ENCODE measurements at places on chromosomes 12 and 14.
A peak's percentile ranks its signal among the peaks of the same experiment; 100 is the strongest.

DNA sequence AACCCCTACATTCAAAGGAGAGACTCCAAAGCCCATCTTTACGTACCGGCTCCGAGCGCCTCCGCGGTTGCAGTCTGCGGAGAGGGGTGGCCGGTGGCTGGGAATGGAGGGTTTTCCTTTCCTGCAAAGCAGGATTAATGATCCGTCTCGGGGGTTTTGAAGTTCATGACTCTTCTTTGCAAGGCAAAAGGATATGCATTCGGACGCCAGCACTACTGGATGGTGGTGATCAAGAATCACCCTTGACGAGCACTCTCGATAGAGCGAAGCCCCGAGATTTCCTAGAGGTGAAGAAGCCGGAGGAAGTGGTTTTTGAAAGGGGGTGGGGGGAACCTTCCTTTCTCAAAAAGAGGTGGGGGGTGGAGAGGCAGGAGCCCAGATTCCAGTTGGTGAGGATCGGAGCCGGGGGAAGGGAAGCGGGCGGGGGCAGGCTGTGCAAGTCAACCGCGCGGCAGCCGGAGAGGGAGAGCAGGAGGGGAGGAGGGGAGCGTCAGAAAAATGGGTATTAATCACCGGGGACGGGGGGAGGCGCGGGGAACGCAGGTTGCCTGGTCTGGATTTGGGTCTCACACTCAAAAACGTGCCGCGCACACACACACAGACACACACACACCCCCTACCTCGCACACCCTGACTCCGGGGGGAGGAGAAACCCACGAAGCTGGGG is at the start of gene GRIN2B:
TSS of gene GRIN2B (minus strand) at position 307 of the 667 bp plus-strand sequence. CDS start 115,394 bp downstream, outside the sequence.
- no peaks in the 10 kb centered on the region for H3K36me3 ChIP-seq
- H3K4me1 ChIP-seq: peaks cover 9% of the 10 kb centered on the region

DNA sequence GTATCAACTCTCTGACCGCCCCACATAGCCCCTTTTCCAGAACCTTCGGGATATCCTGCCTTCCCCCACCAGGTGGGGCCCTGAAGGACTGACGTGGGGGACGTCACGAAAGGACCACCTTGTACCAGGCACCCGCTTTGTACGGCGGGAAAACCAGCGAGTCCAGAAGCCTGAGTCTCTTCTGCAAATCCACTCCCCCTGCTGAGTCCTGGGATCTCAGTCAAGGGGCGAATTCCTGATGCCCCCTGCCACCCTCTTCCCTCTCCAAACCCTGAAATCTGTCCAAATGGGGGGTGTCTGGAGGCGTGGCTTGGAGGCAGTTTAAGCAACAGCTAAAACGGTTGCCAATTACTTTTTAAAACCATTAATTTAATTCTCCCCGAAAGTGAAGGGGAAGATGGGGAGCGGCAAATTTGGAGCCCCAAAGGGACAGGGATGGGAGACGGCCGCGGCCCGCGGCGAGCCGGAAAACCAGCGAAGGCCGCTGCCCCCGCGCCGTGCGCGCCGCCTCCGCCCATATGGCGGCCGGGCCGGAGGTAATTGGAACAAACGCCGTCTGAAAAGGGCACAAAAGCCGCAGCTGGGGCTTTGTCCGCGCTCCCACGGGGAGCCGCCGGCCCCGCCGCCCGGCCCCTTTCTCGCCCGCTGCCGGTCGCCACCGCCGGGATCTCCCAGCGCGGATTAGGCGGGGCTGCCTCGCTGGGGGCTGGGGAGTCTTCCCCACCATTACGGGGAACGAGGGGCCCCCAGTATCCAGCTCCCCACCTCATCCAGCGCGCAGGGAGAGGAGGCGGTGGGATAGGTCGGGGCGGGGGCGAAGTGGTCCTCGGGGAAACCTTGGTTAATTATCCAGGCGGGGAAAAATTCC is 6.6 kb downstream of the LHX5 start:
- no peak overlapping the region for H3K4me3 ChIP-seq
- H3K27ac ChIP-seq: no peak overlapping the region
- H3K27me3 ChIP-seq: peaks cover 66% of the 10 kb centered on the region
- peaks cover 15% of the 10 kb centered on the region for H3K4me1 ChIP-seq
- DNase-seq: no peak

- DNase-seq: no peak
- H3K27ac ChIP-seq: no peak overlapping the region
- H3K36me3 ChIP-seq: peaks cover 3% of the 10 kb centered on the region
- H3K4me3 ChIP-seq: no peak overlapping the region
- H3K27me3 ChIP-seq: no peaks in the 10 kb centered on the region
Observed at GRCh38 chr14:20247646-20248246, 8.7 kb downstream of the OR11H4 start.

GRCh38 chr12:43816168-43816567 is 10.1 kb upstream of the TWF1 start:
- peaks cover 1% of the 10 kb centered on the region for H3K27me3 ChIP-seq
- H3K4me1 ChIP-seq: peaks cover 10% of the 10 kb centered on the region
- DNase-seq: peak; percentile 8
- no peak overlapping the region for H3K4me3 ChIP-seq
- H3K27ac ChIP-seq: no peak overlapping the region

GRCh38 chr12:50197297-50197727 is 30.1 kb upstream of the CERS5 start:
- H3K36me3 ChIP-seq: peaks cover 29% of the 10 kb centered on the region
- no peak for DNase-seq
- no peak overlapping the region for H3K27ac ChIP-seq
- no peak overlapping the region for H3K4me3 ChIP-seq

DNA sequence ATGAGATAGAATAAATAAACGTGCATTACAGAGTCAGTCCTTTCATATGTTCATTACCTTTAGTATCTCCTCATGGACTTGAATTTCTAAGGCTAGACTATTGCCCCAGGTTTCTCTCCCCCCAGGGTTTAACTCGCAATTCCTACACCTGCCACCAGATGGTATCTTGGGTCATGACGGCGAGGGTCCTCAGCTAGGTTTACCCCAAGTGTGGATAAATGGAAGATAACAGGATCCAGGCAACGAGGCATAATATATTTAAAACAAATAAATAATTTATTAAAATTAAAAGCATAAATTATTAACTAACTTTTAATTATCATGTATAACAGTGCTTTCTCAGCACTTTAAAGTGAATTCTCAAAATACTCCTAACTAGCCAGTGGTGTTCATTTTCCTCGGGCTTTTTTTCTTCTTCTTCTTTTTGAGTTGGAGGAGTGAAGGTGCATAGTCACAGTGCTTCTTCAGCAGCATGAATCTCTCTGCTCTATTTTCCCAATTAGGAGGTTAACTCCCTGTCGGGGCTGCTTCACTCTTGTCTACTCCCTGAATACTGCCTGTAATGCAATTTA is 243.5 kb upstream of the CAND1 start:
- H3K27me3 ChIP-seq: peaks cover 10% of the 10 kb centered on the region
- H3K4me1 ChIP-seq: no peaks in the 10 kb centered on the region
- no peak overlapping the region for H3K27ac ChIP-seq
- H3K36me3 ChIP-seq: no peaks in the 10 kb centered on the region

GRCh38 chr14:88030079-88030478 is 25.1 kb downstream of the GPR65 start:
- peaks cover 5% of the 10 kb centered on the region for H3K36me3 ChIP-seq
- no peaks in the 10 kb centered on the region for H3K27me3 ChIP-seq
- H3K4me1 ChIP-seq: peaks cover 53% of the 10 kb centered on the region

- H3K36me3 ChIP-seq: peaks cover 39% of the 10 kb centered on the region
- peaks cover 21% of the 10 kb centered on the region for H3K4me1 ChIP-seq
- no peak overlapping the region for H3K4me3 ChIP-seq
- DNase-seq: no peak
Observed at GRCh38 chr12:14921218-14921617, 17.1 kb downstream of the ERP27 start.

DNA sequence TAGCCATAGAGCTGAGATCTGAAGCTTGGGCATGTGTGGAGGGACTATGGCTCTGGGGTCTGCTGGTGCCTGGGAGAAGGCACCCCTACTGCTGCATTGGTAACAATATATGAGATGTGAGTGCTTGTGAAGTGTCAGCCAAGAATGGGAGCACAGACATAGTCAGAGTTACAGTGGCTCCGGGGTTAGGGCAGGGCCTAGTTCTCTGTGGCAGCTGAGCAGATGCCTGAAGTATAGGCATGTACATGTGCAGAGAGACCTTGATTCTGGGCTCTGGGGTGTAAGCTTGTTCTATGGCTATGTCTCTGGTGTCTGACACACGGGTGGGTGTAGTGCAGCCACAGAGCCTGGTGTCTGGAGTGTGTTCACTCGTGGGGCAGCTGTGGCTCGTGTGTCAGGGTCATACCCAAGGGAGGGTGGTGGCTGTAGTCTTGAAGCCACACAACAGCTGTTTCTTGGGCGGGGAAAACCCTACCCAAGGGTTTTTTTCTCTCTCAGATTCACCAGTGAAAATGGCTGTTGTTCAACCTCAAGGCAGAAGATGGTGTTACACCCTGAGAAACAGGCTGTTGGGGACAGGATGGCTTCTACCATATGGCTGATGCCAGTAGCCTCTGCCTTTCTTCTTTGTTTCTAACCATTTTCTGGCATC is 11.9 kb upstream of the TCL1A start:
- no peak overlapping the region for H3K4me3 ChIP-seq
- no peak for DNase-seq
- H3K4me1 ChIP-seq: no peaks in the 10 kb centered on the region
- H3K36me3 ChIP-seq: no peaks in the 10 kb centered on the region

GRCh38 chr12:12315838-12316237 is 34.2 kb downstream of the MANSC1 start:
- H3K36me3 ChIP-seq: no peaks in the 10 kb centered on the region
- H3K27ac ChIP-seq: no peak overlapping the region
- peaks cover 3% of the 10 kb centered on the region for H3K4me1 ChIP-seq

- H3K4me1 ChIP-seq: no peaks in the 10 kb centered on the region
- H3K4me3 ChIP-seq: no peak overlapping the region
- no peak for DNase-seq
- no peak overlapping the region for H3K27ac ChIP-seq
- no peaks in the 10 kb centered on the region for H3K36me3 ChIP-seq
- no peaks in the 10 kb centered on the region for H3K27me3 ChIP-seq
Observed at GRCh38 chr14:51487848-51488247, 163.9 kb upstream of the FRMD6 start.

- peaks cover 83% of the 10 kb centered on the region for H3K4me1 ChIP-seq
- H3K4me3 ChIP-seq: no peak overlapping the region
- H3K36me3 ChIP-seq: peaks cover 57% of the 10 kb centered on the region
- peak overlapping the region; percentile 79 for H3K27ac ChIP-seq
Observed at GRCh38 chr14:101827286-101827685, 65.8 kb downstream of the PPP2R5C start.

DNA sequence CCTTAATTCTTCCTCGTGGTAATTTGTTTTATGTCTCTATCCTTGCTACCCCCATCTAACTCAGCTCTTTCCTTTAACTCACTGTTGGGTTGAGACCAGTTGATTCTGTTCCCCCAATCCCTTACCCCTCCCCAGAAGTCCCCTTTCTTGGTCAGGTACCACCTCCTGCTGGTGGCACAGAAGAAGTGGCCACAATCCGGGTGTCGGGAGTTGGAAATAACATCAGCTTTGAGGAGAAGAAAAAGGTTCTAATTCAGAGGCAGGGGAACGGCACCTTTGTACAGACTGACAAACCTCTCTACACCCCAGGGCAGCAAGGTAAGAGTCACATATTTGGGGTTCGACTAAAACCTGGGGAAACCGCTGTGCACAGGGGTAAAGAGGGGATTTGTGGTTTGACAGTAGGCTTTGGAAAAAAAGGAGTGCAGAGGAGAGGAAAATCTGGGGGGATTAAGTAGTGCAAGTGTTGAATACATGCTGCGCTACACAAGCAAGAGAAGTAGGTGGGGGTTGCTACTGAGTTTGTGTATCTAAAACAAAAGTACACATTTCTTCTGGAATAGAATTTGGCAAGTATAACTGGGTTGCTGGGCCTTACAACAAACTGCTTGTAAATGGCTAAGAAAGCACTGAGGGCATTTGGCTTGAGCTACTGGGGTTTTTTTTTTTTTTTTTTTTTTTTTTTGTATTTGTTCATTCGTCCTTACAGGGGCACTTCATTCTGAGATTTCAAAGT is 1.3 kb downstream of the A2ML1 start:
- peaks cover 4% of the 10 kb centered on the region for H3K4me1 ChIP-seq
- no peak overlapping the region for H3K4me3 ChIP-seq
- DNase-seq: peak; percentile 3
- no peaks in the 10 kb centered on the region for H3K36me3 ChIP-seq

DNA sequence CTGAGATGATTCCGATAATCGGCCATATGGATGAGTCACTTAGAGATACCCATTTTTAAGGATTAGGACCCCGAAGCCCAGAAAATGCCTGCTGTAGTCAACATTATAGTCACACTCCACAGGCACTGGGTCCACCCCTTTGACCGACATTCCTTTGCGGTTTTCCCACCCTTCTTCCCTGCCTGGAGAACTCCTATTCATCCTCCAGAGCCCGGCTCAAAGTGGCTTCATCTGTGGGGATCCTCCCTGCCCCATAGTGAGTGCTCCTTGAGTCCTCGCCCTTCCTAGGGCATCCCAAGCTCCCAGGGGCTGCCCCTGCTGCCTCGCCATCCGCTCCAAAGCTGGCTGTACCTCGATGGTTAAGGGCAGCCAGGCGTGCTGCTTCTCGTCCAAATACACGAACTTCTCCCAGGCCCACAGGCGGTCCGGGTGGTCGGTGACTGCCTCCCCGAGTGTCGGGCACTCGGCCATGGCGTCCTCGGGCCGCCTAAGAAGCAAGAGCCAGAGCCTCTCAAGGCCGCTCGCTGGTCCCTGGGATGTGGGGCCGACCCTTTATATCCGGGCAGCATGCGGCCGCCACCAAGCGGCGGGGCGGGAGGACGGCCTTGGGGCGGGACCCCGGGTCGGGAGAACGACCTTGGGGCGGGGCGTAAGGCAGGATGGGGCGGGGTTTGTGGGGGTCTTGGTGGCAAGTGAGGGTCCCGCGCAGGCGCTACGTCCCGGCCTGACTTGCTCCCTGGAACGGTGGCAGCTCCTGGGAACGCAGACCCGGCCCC is at the start of gene TCL1A:
TSS of gene TCL1A (minus strand) at position 530 of the 776 bp plus-strand sequence. CDS start at position 471, 59 bp downstream.
- H3K27ac ChIP-seq: no peak within 1 kb of the TSS
- no peak within 1 kb of the TSS for H3K4me3 ChIP-seq
- H3K4me1 ChIP-seq: no peaks in the 10 kb centered on the region
- DNase-seq: no peak
- H3K27me3 ChIP-seq: peaks cover 16% of the 10 kb centered on the region
- no peaks in the 10 kb centered on the region for H3K36me3 ChIP-seq

- H3K4me3 ChIP-seq: no peak overlapping the region
- H3K4me1 ChIP-seq: peaks cover 6% of the 10 kb centered on the region
- no peak overlapping the region for H3K27ac ChIP-seq
- no peaks in the 10 kb centered on the region for H3K27me3 ChIP-seq
Observed at GRCh38 chr14:93880021-93880820, 46.9 kb upstream of the FAM181A start.

- peaks cover 2% of the 10 kb centered on the region for H3K36me3 ChIP-seq
- no peak overlapping the region for H3K27ac ChIP-seq
- DNase-seq: no peak
- H3K4me1 ChIP-seq: peaks cover 33% of the 10 kb centered on the region
- H3K4me3 ChIP-seq: no peak overlapping the region
- no peaks in the 10 kb centered on the region for H3K27me3 ChIP-seq
Observed at GRCh38 chr14:75976826-75977581, 4.8 kb downstream of the TGFB3 start.

DNA sequence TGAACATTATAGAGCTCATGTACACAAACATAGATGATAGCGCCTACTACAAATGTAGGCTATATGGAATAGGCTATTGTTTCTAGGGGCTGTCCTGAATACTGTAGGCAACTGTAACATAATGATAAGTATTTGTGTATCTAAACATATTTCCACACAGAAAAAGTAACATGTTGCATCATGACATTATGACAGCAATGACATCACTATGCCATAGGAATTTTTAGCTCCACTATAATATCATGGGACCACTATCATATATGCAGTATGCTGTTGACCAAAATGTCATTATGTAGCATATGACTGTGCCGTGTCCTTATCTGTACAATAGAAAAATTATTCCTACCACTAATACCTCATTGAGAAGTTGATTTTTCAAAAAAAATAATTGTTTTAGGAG is 96.7 kb upstream of the SSTR1 start:
- no peak overlapping the region for H3K27ac ChIP-seq
- H3K4me1 ChIP-seq: peaks cover 9% of the 10 kb centered on the region
- DNase-seq: no peak
- no peaks in the 10 kb centered on the region for H3K27me3 ChIP-seq

All from activated CD8-positive, alpha-beta T cell treated with anti-CD3 and anti-CD28 coated beads for 36 hours (primary cell).